Heart right ventricle (tissue), 16 donors: ENCODE measurements at places on chromosomes 5 and 9. TPM values are rescaled to one million over a fixed set of nuclear protein-coding genes. Genes with fewer than 3 reads are reported as not detected.

PHF24 gene
- total RNA-seq: 0.62 TPM

ZNF367 gene
- 2.8 TPM for total RNA-seq

DNA sequence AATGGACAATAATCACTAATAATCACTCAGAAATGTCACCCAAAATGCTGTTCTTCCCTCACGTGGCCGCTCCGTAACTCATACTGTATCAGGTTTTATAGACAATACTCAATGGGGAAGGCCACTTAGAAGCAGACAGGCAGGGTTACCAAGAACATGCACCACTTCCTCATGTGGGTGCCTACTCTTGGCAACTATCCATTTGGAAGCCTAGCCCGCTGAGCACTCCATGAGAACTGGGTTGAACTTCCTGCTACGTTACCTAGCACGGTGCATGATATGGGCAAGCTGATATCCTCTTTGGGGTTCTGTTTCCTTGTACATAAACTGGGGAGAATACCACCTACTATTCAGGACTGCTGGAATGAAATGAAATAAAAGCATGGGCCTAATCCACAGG is 14.3 kb downstream of the DAP start:
- peak; percentile 31 for DNase-seq

GRCh38 chr5:36944607-36945225 is 68.1 kb downstream of the NIPBL start:
- DNase-seq: no peak

GRCh38 chr5:32536246-32536645 is 49.1 kb upstream of the SUB1 start:
- DNase-seq: no peak

GRCh38 chr5:143471041-143471509 is 67.6 kb upstream of the NR3C1 start:
- DNase-seq: no peak

- DNase-seq: no peak
These were observed 834.9 kb upstream of the ZNF608 start for GRCh38 chr5:125581311-125581710.

ECSCR gene
- total RNA-seq: 20.1 TPM

- no peak for DNase-seq
These were observed 6.9 kb downstream of the KCTD16 start for GRCh38 chr5:144177548-144177947.

DNA sequence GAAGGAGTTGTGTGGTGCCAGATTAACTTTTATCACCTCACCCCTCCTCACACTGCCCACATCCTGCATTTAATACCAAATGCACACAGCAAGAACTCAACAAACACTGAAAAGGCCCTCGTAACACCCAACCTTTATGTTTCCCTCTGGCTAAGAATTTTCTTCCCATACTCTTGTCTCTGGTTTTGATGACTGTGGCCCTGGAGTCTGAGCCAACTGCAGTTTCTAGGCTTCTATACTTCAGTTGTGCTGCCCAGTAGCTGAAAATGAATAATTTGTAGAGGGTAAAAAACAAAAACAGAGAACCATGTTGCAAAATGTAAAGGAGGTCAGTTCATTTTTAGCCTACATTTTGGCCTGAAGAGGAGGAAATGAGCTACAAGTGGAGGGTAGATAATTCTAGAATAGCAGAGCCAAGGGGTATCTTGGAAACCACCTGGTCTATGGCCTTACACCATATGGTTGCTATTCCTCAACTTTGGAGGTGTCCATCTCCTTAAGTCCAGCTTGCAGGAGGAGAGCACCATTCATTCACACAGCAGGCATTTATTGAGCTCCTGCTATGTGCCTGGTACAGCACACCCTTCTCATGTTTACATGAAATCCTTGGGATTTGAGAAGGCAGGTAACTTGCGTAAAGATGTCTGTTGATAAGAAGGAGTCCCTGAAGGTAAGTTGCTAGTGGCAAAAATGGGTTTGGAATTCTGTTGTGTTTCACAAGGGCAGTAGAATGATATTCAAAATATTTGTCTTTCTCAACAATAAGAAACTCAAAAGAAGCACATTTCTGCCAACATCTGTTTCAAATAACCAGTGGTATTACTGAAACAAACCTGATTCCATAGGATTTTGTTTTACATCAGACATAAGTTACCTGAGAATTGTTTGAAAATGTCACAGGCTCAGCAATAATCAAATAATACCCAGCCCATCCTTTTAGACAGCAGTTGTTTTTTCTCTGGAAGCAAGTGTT is 83.8 kb upstream of the TNFAIP8 start:
- no peak for DNase-seq

- DNase-seq: no peak
These were observed 7.2 kb downstream of the MACROH2A1 start for GRCh38 chr5:135391869-135392255.

DNA sequence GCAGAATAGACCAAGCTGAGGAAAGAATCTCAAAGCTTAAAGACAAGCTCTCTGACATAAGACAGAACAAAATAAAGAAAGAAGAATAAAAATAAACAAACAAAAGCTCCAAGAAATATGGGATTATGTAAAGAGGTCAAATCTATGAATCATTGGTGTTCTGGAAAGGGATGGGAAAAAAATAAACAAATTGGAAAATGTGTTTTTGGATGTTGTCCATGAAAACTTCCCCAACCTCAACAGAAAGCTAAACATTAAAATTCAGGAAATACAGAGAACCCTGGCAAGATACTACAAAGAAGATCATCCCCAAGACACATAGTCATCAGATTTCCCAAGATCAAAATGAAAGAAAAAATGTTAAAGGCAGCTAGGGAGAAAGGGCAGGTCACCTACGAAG is 662.0 kb upstream of the CDH18 start:
- DNase-seq: no peak

- DNase-seq: no peak
These were observed 1.5 kb upstream of the STC2 start for GRCh38 chr5:173329491-173330337.

FOXD4 gene
- total RNA-seq: not detected

DNA sequence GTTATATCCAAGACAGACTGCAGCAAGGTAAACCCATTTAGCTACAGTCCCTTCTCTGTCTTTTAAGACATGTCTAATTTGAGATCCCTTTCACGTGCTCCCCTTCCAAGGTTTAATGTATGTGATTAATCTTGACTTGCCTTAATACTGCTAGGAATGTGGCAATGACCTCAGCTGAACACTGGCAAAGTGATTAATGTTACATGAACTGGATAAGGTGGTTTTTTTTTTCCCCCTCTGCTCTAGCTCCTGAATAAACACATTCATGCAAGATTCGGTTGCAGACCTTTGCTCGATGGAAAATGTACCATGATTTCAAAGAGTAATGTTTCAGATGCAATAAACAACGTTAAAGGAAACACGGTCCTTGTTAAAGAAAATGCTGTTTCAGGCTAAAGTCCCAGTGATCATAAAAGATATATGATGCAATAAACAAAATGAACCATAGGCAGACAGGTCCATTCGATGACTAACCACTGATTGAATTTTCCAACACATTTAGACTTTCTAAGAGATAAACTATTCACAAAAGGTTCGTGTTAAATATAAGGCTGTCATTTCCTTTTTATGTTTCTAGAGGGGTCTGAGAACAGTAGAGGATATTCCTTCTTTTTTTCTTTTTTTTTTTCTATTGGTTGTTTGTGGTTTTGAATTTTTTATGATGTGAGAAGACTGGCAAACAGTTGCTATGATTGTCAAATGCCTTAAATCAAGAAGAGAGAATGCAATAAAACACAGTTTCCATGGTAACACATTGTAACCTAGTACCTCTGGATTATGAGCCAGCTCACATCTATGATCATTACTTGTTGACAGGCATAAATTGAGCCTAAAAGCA is 44.7 kb upstream of the ZNF608 start:
- no peak for DNase-seq

DNA sequence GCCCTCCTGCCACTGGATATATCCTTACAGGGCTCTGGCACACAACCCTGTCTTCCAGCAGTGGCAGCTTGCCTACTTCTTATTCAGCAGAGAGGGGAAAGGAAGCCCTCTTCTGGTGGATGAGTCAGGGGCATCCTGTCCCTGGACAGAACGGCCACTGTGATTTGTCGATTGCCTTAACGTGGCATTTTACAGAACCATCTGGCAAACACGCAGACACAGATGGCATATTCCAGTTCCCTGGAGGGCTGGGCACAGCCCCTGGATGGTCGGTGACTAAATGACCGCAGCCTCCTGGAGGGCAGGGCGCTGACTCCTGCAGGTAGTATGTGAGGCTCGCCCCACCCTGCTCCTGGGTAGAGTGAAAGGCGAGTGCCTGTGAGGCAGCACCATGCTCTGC is 62.1 kb downstream of the DCP2 start:
- DNase-seq: no peak

GRCh38 chr9:69174616-69175463 is 763 bp downstream of the TJP2 start:
- DNase-seq: no peak

FOXI1 gene
- total RNA-seq: not detected

GRM6 gene
- total RNA-seq: not detected

IGFBPL1 gene
- total RNA-seq: not detected

C5orf58 gene
- total RNA-seq: not detected

MELK gene
- 1.3 TPM for total RNA-seq

- DNase-seq: peak; percentile 79
These were observed 10.8 kb upstream of the CCDC69 start for GRCh38 chr5:151234476-151235238.

GRCh38 chr9:134589748-134590147 is 51.9 kb upstream of the COL5A1 start:
- no peak for DNase-seq

GRCh38 chr5:74950836-74951515 is 84.8 kb upstream of the FAM169A start:
- DNase-seq: no peak

CCL19 gene
- 0.47 TPM for total RNA-seq

- DNase-seq: no peak
These were observed 10.0 kb upstream of the CACFD1 start for GRCh38 chr9:133449760-133450159.

- DNase-seq: no peak
These were observed 21.4 kb upstream of the SCGB3A1 start for GRCh38 chr5:180612683-180613082.

DNA sequence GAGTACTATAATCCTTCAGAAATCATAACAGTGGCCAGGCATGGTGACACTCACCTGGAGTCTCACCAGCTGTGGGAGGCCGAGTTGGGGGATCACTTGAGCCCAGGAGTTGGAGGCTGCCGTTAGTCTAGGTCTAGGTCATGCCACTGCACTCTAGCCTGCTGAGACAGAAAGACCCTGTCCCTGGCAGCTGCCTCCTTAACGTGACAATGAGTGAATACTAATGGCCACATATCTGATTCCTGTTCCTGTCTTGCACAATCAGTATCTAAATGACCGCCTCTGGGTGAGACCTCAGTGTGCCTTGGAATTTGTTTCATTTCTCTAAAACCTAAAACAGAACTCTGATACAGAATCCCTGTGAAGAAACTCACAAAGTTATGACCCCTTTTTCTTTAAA is 131.0 kb upstream of the DAB2 start:
- DNase-seq: no peak

DNA sequence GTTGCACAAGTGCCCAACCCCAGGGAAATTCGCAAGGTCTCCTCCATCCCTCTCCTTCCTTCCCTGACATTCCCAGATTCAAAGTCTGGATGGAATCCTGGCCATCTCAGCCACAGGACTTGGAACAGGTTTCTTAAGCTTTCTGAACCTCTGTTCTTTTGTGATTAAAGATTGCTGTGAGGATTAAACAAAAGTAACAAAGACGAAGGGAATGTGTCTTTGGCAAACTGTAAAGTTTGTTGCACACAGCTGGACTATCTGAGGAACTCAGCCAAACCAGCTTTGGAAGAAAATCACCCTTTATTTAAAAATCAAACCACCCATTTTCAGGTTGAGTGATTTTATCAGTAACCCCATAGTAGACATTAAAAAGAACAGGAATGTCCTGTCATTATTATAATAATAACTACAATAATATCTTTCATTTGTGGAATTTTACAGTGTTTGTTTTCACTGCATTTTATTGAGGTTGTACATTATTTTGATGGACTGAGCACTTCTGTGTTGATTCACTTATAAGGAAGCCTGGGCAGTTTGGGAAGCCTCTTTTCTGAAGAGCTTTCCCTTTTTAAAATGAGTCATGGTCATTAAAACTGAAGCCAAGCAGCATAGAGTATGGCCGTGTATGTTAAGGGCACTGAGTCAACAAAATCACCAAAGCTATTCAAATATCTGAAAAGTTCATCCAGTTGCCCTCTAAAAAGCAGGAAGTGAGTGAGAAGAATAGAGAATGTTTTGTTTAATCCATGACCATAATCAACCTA is 310.2 kb downstream of the AGTPBP1 start:
- no peak for DNase-seq

DNA sequence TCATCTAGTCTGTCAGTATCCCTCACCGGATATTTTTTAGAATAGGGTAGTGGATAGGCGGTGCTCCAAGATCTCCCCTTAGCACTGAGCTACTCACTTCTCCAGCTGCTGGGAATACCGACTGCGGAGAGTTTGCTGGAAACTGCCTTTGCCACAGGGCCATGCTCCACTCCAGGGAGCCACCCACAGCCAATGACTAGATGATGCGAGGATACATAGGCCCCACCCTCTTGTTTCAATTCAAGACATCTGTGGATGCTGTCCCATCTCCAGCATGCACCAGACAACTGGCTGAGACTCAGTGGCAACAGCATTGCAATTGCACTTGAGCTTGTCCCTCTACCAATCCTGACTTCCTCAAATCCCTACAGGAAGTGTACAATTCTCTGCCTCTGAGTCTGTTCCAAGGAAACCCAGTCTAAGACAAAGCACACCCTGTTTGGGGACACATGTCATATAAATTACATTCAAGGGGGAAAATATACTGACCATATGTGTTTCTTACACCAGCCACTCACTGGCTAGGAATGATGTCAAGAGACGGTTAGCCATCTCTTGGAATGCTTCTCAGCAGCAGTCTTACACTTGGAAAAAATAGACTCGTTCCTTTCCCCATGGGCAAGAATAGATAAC is 312.6 kb upstream of the KIF2A start:
- no peak for DNase-seq

DNA sequence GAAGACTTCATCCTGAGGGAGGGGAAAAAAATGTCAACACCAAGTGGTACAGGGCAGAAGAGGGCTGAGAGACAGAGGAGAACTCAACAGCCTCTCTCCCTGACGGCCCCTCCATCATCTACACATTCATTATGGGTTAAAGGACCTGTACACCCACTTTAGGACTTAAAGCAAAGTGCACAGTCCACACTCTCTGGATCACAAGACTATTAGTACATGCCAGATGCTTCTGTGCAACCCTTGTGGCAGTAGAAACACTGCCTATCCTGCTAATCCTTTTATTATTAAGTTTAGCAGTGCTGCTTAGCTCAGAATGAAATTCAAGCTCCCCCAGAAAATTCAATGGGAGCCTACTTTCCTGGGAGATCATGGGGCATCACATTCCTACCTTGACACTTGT is 1.9 kb downstream of the FRMD3 start:
- DNase-seq: no peak

VDAC1 gene
- total RNA-seq: 535 TPM

DNA sequence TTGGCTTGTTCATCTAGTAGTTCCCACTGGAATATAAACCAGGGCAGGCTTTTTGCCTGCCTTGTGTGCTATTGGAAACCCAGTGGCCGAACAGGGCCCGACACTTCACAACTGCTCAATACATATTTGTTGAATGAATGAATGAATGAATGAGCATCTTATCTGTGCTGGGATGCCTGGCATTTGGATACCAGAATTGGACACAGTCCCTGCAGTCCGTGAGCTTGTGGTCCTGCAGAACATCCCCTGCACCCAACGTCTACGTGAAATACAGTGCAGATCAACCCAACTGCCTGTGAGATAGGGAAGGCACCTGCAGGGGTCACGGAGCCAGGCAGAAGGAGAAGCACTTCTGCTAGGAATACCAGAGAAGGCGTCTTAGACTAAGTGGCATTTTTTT is 30.0 kb upstream of the COL15A1 start:
- no peak for DNase-seq

CLIC3 gene
- total RNA-seq: 3.0 TPM

C1QTNF3 gene
- 0.56 TPM for total RNA-seq
